ENCODE measurements at places on chromosomes 4 and X.

DNA sequence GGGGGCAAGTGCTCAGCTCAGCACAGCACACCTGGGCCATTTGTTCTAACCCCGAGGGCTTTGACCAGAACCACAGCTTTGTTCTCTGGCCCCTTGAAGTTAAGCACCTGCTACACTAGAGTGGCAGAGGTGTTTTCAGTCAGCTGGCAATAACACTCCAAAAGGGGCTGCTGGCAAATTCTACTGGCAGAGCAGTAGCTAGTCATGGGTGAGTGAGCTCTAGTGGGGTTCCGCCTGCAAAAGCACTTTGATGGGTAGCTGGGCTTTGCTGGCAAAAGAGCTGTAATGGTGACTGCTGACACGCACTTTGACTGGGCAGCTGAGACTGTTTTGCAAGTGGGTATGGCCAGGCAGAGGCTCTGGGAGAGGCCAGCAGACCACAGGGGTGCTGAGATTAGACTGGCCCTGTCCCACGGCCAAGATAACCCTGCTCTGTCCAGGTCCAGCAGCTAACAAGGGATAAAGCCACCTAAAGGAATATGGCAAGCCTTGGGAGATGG, 65.2 kb upstream of the TENT5D start:
- DNase-seq, result no peak

GRCh38 chr4:53306729-53307128, 59.1 kb downstream of the SCFD2 start:
- DNase-seq, result no peak

- DNase-seq, result no peak
These were observed 694.4 kb downstream of the TRAM1L1 start for GRCh38 chr4:116391020-116391419.

- no peak for DNase-seq
These were observed 129.1 kb downstream of the EGF start for GRCh38 chr4:110041735-110042134.

DNA sequence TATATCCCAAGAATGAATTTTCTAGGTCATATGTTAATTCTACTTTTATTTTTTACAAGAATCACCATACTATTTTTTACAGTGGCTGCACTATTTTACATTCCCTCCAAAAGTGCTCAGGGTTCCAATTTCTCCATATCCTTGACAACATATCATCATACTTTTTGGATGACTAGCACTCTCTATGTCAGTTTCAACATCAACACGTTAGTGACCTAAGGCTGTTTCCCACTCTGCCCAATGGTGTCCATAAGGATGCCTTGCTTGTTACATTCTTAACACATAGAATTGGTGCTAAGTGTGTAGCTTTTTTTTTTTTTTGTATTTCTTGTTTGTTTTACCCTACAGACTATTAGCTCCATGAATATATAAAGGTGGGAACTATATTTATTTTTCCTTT, 175.4 kb downstream of the PCDH10 start:
- DNase-seq, result no peak

- no peak for DNase-seq
These were observed 16.8 kb upstream of the DMP1 start for GRCh38 chr4:87633243-87633642.

GRCh38 chrX:68832101-68832416, 3.2 kb downstream of the EFNB1 start:
- DNase-seq, result no peak

DNA sequence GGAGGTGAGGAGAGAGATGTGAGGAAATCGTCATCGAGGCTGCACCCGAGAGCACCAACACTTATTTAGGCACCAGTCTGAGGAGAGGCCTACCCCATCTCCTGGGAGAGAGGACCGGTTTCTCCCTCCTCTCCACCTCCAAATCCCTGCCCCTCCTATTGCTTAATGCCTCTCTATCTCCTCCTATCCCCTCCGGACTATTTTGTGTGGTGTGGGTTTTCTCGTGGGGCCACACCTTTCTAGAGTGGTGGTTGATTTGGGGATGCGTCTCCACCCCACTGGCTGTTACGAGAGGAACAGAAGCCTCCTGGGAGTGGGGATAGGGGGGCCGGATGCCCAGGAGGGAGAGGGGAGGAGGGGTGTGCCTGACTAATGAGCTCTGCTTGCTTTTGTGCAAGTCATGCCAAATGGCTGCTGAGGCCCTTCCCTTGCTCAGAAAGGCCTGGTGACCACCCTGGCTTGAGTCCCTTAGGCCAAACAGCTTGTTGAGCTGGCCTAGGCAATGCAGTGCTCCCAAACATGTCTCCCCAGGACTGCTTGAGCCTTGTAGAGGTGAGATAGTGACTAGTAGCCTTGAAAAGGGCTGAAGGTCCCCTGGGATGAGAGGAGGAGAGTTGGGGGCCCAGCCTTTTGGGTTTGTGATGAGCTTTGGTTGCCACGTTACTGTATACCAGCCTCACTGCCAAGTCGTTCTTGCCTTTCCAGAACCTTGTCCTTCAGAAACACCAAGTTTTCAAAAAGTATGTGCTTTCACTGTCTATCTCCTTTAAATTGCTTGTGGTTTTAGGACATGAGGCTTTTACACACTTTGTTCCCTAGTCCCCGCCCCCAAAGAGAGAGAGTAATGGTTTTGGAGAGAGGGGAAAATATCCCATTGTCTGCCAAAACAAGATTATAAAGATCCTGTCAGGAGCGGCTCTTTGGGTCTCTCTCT, 1.2 kb downstream of the MSN start:
- peak; percentile 49 for DNase-seq
